Brain (organoid and tissue), 16 donors: ENCODE measurements at places on chromosomes 16 and 17. TPM values are rescaled to one million over a fixed set of nuclear protein-coding genes. Genes with fewer than 3 reads are reported as not detected.
A peak's percentile ranks its signal among the peaks of the same experiment; 100 is the strongest.

HOXB5 gene
- polyA plus RNA-seq, result 234 TPM

GRCh38 chr16:86244936-86245335 lies 265.4 kb upstream of the FOXF1 start:
- DNase-seq, result no peak

CASKIN1 gene
- polyA plus RNA-seq, result 17.2 TPM

DNA sequence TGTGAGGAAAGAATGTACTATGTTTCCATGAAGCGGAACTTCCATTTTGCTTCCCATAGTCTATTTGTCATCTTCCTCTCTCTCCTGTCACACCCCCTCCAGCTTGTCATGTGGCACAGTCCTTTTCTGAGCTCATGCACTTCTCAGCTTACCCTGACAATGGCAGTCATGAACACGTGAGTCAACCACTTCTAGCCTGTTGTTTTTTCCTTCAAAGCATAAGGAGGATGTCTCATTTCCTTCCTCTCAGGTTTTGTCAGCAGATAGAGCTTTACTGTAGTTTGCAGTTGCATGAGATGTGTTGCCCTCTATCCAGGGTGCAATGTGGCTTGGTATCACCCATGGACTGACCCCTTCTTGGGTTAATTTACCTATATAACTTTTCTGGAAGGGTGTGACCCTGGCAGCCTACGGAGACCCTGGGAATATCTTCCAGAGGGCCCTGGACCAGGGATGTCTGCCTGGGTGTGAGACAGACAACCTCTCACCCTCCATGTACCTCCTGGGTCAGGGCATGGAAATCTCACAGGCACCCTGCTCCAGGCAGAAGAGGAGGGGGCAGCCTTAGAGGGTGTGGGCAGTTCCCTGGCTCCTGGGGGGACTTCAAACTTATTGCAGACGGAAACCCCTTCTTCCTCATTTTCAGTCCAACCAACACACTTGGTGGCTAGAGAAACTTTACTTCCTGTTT lies 4.0 kb upstream of the ZNF267 start:
- DNase-seq, result peak; percentile 13

GRCh38 chr17:1562176-1562643 lies 382 bp downstream of the PITPNA start:
- DNase-seq, result no peak

GRCh38 chr17:1640329-1641064 lies 5.0 kb downstream of the SCARF1 start:
- DNase-seq, result no peak

GRCh38 chr16:1510941-1511351 lies 17.8 kb downstream of the TELO2 start:
- DNase-seq, result no peak

- no peak for DNase-seq
These were observed 62.1 kb upstream of the MYOCD start for GRCh38 chr17:12603566-12603965.

C16orf89 gene
- polyA plus RNA-seq, result 14.4 TPM

DNA sequence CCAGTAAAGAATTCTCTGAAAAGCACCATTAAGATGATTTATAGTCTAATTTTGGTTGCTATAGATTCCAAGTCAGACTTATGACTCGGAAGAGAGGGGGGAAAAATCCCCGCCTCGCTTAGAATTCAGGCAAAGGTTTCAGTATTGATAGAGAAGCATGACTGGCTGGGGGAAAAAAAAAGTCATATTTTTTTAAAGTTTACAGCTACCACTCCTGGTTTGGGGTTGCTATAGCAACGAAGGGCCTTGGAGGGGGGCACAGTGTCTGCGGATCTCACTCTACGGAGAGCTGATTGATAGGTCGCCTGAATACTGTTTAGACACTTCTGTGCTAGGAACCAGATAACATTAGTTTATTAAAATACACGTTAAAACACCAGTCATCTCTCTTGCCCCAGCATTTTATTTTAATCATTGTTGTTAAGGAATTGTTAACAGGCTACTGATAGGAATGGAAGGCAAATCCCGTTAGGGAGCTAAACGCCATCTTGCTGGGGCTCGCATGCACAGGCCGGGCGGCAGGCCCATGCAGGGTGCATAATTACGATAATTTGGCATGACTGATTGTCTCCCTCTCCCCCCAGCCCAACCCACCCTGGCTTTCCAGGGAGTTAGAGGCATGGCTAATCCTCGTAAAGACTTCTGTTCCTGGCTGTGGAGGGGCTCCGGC lies 380.0 kb upstream of the XYLT1 start:
- peak; percentile 84 for DNase-seq

- no peak for DNase-seq
These were observed 13.2 kb upstream of the SLFN5 start for GRCh38 chr17:35229638-35230037.

- peak; percentile 80 for DNase-seq
These were observed 17.1 kb downstream of the TRAF4 start for GRCh38 chr17:28760601-28761562.

SULT1A3 gene
- 3.1 TPM for polyA plus RNA-seq

NPIPB6 gene
- 0.37 TPM for polyA plus RNA-seq

DNA sequence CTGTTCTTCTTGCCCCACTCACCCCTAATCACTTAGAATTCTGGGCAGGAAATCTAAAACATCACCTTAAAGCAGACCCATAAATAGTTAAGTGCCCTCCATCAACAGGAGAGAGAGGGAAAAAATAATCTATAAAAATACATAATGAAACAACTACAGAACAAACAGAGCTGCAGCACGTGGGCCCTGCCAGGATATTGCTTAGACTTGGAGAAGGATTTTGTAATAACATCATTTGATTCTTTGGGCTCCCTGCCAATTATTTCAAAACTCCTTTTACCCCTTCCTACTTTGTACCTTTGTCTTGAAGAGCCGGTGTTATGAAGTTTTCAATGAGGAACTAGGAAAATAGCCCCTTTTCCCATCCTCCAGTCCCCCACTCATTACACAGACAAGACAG lies 130.6 kb upstream of the TOX3 start:
- no peak for DNase-seq

GRCh38 chr17:6970992-6971391 lies 24.9 kb upstream of the ALOX12 start:
- DNase-seq, result no peak

GRCh38 chr16:84278333-84278732 lies 16.3 kb upstream of the WFDC1 start:
- no peak for DNase-seq

DNA sequence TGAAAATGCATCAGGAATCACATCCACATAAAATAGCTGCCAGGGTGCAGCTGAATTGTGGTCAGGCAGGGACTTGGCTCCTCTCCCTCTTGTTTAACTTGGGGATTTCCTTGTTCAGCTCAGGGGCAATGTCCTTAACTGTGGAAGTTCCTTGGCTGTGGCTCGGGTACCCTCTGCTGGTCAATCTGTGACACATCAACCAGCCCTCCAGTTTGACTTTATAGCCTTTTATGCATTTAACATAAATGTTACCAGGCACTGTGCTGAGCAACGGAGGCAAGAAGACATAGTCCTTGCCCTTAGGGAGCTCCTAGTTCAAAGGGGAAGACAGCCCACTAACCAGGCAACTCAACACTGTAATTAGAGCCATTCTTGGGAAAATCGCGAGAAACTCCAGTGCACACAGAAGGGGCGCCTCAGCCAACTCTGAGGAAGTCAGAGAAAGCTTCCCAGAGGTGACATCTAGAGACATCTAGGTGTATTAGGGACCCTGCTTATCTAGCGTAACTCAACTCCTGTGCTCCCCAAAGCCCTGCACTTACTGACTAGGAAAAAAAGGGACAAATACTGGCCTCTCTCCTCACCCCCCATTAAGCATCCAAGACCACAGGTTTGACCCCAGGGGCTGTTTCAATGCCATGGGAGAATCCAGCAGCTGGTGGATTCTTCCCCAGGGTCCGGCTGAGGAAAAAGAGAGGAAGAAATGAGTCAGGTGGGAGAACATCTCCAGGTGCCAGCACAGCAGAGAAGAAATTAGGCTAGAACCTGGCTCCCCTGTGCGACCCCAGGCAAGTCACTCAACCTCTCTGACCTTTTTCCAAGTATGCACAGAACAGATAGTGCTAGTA lies 17.3 kb upstream of the EEF2K start:
- peak; percentile 87 for DNase-seq

TBX6 gene
- 2.0 TPM for polyA plus RNA-seq

DNA sequence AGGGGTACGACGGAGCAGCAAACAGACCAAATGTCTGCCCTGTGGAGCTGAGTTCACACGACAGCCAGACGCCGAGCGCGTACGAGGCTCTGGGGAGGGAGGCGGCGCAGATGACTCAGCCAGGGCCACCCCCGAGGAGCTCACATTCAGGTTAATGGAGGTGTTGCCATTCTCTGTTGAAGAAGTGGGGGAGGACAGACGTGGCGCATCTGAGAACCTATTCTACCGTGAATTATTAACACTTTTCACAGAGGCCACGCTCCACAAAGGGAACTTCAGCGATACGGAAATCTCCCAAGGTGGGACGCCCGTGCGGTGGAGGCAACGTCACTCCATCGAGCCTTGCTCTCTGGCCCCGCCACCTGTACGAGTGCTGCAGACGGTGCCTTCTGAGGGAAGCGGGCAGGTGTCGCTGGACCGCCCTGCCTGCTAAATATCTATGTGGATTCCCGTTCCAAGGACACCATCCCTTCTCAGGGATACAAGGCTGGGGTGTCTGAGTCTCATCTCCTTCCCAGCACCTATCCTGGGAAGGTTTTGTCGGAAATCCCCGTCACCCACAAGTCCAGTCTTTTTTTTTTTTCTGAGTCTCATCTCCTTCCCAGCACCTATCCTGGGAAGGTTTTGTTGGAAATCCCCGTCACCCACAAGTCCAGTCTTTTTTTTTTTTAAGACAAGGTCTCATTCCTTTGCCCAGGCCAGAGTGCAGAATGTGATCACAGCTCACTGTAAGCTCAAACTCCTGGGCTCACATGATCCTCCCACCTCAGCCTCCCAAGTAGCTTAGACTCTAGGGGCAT lies 19.0 kb downstream of the ABR start:
- DNase-seq, result no peak

DNA sequence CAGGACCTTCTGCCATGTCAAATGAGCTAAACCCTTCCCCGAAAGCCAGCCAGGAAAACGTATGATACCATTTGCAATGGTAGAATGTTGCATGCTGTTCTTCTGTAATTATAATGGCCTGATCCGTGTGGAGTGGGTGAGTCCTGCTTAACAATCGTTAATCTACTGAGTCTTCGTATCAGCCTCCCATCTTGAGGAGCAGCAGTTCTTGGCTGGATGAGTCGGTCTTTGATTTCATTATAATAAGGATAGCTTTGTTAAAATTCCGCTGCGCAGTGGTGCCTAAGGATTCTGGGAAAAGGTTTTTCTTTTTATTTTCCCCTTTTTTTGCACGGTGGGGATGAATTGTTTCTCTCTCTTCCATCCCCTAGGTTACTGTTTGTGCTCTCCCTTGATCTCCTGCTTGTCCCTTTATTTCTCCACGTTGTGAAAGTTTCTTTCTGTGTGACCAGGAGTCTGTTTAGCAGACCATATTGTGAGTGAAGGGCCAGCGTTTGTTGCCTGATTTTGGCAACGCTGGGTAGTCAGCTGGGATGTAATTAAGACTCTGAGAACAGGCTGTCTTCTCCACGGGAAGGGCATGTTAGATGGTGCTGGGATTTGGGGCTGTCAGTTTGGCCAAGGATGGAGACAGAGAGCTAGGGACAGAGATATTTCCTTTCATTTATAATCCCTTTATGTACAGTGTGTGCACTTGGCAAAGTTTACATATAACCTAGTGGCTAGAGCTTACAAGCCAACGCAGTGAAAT lies 263.0 kb downstream of the FTO start:
- peak; percentile 82 for DNase-seq

DNA sequence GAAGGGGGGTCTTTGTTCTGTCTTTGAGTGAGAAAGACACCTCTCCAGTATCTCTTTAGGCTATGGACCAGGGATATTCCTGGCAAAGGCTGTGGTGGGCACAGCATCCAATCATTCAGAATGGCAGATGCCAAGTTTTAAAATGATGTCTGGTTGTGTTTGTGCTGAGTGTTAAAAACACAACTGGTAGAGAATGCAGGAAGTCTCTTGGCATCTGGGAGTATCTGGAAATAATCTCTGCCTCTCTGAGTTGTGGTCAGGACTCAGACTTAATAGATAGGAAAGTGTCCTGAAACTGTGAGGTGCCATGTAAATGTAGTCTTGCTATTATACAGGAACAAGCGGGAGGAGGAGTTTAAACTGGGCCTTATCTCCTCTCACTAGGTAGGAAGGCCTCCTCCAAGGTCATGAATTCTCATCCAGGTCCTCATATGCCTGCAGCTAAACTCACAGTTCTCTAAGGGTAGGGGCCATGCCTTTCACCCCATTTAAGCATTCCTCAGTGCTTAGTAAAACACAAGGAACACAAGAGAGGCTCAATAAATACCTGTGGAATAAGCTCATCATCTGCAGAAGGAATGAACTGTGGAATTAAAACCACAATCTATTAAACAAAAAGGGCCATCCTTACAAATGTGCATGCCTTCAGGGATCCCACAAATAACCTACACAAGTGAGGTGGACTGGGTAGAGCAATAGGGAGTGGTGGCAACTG lies 317.6 kb downstream of the CBLN1 start:
- no peak for DNase-seq

DNA sequence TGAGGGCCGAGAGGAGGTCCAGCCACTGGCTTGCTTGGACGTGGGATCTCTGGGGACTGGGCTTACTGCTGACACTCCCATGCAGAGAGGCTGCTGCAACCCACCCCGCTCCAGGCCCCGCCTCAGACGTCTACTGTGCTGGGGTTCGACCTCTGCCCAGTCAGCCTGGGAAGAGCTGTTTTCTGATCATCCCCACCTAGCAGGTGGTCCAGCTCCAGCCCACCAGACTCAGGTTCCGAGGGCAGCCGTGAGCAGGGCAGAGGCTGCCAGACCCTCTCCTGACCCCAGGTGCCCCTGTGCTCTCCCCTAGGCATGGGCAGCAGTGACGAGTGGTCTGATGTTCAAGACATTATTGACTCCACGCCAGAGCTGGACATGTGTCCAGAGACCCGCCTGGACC lies 23.4 kb downstream of the NME3 start:
- no peak for DNase-seq

CDC42EP4 gene
- 110 TPM for polyA plus RNA-seq

FAM171A2 gene
- 62.5 TPM for polyA plus RNA-seq

STAC2 gene
- 19.5 TPM for polyA plus RNA-seq

CRISPLD2 gene
- 13.2 TPM for polyA plus RNA-seq

ACSM2A gene
- polyA plus RNA-seq, result not detected

DNA sequence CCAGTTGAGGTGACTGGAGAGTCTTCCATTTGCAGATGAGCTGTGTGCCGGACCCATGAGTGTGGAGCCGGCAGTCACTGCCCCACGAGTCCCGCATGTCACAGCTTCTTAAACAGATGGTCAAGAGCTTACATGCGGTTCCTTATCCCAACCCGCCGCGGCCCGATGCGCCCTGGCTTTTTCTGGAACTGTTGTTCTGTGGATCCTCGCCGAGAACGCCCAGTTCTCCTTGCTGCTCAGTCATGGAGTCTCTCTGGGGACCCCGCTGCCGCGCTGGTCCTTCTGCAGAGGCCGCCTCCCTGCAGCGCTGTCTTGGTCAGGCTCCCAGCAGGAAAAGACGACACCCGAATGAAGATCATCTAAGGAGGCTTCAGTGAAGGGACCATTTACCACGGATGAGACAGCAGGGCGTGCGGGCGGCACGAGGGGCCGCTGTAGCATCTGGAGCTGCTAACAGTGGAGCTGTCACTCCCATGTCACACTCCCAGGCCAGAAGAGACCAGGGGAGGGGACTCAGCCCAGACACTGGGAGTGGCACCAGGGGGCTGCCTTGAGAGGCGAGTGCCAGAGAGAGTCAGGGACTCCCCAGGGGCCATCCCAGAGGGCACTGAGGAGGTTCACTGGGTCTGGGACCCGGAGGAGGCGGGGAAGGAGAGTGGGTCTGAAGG lies 10.8 kb upstream of the LGALS3BP start:
- DNase-seq, result no peak

GRCh38 chr16:87002717-87003413 lies 314.3 kb downstream of the C16orf95 start:
- DNase-seq, result no peak

GRCh38 chr17:77882481-77883212 lies 75.9 kb upstream of the TNRC6C start:
- peak; percentile 65 for DNase-seq
